ENCODE measurements at places on chromosomes 5 and 9. TPM values are rescaled to one million over a fixed set of nuclear protein-coding genes. Genes with fewer than 3 reads are reported as not detected.

Gene LCN9
- not detected for polyA plus RNA-seq

Gene CTNNAL1
- polyA plus RNA-seq: 28.3 TPM

Gene SLC46A2
- polyA plus RNA-seq: 1.4 TPM

- DNase-seq: peak; percentile 26
Observed at GRCh38 chr5:76818844-76819831, at the start of gene F2RL1. Gene F2RL1, plus strand, starts transcription at chr5:76819030. Its CDS starts 153 bp downstream, at chr5:76819183.

GRCh38 chr9:107759009-107759822, 269.6 kb upstream of the KLF4 start:
- DNase-seq: no peak

- no peak for DNase-seq
Observed at GRCh38 chr5:166860426-166860825, 1431.0 kb upstream of the WWC1 start.

Gene SLC6A3
- 0.77 TPM for polyA plus RNA-seq

DNA sequence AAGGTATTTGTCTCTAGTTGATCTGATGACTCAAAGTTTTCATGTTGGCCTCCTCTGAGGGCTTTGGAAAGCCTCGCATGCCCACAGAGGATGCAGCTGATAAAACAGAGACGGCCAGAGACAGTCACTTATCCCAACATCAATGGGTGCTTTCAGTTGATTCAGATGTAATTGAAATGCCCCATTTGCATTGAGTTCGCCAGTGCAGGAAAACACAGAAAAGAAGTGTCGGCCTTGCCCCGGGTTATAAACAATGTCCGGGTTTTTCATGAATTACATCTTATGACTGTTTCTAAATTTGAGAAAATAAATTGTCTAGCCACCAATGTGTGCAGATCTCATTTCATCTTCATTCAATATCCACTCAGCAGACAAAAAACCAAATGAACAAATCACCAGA, 42.2 kb upstream of the ICE1 start:
- DNase-seq: no peak

DNA sequence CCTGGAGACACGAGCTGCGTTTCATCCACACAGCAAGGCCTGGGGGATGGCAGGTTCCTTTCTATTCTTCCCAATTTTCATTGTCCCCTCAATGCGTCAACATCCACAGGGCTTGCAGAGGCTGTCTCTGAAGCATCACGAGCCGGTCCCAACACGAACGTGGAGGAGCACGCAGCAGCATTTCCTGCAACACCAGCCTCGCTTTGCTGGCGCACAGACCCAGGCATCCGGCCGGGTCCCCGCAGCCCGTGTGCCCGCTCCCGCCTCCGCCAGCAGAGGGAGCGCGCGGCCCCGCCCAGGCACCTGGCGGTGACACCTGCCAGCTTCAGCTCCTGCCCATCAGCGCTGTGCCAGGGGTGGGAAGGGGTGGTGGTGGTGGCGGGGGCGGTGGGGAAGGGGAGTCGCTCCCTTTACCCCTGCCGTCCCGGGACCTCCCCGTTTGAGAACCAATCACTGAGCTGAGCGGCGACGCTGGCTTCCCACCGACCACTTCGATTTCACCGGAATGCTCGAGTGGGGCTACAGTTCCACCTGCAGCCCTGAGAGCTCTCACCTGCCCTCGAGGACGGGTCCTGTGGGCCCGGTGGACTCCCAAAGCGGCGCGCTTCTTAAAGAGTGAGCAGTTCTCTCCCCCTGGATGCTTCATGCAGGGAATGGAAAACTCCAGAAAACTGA, 464.5 kb downstream of the ICE1 start:
- no peak for DNase-seq

DNA sequence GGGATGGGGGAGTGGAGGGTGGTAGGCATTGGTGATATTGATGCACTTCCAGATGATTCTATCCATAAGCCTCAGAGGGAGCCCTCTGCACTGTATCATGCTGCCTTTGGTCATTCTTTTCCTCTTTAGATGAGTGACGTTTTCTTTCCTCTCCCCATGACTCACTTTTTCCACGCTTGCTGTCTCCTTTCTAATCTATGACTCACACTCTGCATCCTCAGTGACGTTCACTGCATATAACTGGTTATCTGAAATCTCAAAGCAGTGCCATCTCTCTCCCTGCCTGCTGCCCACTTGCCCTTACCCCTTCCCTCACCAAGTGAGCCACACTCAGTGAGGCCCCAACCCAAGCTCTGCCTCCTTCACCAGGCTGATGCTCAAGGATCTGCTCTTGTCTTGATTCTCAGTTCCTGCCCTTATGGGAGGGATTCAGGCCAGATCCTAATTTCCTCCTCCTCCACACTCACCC, 31.6 kb downstream of the PTGS1 start:
- DNase-seq: no peak

DNA sequence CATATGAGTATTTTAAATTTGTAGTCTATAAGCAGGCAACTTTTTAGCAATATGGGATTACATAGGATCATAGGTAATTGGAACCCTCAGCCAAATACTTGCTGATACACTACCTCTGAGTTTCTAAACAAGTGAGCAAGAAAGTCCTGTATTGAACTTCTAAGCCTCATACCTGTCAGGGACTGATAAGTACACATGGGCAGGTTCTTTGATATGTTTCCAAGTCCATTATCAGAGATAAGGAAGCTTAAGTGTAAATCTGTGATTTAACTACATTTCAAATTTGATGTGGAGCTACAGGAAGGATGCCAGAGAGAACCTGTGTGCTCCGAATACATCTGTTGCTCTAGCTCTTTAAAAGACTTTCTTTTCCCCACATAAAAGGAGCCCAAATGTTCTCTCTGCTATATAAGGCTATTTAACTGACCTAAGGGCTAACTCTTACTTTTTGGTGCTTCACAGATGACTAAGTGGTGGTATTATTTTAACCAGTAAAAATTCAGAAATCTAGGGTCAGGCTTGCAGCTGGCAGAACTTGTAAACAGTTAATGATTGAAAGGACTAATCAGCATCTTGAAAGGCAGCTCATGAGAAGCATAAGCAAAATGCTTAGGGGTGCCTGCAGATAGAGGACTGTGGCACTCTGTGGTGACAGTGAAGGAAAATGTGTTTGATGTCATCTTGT, 228.6 kb downstream of the NR3C1 start:
- DNase-seq: no peak

DNA sequence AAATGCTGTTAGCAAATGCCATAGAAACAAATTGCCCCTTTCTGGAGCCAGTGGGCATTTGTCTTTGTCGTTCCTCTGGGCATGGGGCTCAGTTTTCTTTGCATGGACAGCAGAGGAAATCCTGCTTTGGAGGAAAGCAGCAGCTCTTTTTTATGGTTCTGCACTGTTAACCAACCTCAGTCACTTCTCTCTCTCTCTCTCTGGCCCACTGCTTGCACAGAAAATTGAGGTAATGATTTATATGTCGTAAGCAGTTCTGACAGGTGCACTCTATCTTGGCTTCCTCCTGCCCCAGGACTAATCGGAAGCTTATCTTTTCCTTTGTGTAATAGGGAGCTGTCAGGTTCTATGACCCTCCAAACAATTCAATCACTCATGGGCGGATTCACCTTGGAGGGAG, 159.6 kb upstream of the GPR151 start:
- no peak for DNase-seq

Gene GPSM1
- 13.5 TPM for polyA plus RNA-seq

Gene C9orf153
- polyA plus RNA-seq: not detected

Gene AIF1L
- 8.9 TPM for polyA plus RNA-seq

- DNase-seq: no peak
Observed at GRCh38 chr5:123099514-123100151, 10.6 kb downstream of the PRDM6 start.
